Cortex of kidney (tissue), 1 donor: ENCODE measurements at places on chromosomes 1 and 21.

- no peak for DNase-seq
These were observed 38.9 kb upstream of the TARDBP start for GRCh38 chr1:10973552-10973951.

DNA sequence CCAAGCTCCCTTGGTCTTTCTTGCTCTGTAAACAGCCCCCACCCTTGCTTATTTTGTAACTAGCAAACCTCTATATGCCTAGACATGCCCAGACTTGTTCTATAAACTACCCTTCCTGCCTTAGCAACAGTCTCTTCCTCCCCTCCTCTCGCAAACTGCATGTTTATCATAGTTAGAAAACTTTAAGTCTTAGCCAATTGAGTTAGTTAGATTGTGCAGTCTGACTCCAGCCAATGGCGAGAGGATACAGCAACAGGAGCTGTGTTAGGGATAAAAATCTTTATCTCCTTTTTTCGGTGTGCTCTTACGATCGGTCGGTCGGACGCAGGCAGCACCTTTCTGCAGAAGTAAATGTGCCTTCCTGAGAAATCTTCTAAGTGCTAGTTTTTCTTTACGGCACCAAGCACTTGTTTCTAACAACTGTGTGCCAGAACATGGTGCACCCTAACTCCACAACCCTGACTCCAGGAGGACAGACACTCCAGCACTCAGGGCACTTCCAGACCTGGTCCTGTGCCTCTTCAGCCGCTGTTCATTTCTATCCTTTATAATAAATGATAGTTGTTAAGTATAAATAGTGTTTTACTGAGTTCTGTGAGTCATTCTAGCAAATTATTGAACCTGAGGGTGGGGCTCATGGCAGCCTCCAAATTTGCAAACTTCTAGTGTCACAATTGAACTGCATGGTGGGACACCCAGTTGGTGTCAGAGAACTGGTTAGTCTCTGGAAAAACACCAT lies 25.7 kb upstream of the GNG4 start:
- DNase-seq = no peak

- no peak for DNase-seq
These were observed 1168.0 kb downstream of the PLA2G4A start for GRCh38 chr1:187996780-187997179.

DNA sequence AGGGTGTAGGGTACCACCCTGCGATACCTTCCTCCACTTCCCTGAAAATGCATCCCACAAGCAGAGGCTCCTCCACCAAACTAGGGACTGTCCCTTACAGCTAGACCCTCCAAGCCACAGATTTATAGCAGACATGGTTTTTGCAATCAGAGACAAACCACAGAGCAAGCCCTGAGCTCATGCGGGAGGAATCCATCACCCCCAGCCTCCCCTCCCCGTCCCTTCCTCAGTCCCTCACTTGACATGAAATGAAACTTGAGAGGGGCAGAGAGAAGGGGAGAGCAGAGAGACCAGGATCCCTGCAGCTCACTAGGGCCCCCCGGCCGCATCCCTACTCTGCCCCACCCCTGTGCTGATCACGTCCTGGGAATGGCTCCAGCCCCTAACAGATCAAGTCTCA lies 94.9 kb downstream of the MRPL37 start:
- no peak for DNase-seq

GRCh38 chr1:201178718-201179117 lies 11.9 kb upstream of the IGFN1 start:
- no peak for DNase-seq

- no peak for DNase-seq
These were observed 22.7 kb downstream of the PKNOX1 start for GRCh38 chr21:42997053-42997452.

DNA sequence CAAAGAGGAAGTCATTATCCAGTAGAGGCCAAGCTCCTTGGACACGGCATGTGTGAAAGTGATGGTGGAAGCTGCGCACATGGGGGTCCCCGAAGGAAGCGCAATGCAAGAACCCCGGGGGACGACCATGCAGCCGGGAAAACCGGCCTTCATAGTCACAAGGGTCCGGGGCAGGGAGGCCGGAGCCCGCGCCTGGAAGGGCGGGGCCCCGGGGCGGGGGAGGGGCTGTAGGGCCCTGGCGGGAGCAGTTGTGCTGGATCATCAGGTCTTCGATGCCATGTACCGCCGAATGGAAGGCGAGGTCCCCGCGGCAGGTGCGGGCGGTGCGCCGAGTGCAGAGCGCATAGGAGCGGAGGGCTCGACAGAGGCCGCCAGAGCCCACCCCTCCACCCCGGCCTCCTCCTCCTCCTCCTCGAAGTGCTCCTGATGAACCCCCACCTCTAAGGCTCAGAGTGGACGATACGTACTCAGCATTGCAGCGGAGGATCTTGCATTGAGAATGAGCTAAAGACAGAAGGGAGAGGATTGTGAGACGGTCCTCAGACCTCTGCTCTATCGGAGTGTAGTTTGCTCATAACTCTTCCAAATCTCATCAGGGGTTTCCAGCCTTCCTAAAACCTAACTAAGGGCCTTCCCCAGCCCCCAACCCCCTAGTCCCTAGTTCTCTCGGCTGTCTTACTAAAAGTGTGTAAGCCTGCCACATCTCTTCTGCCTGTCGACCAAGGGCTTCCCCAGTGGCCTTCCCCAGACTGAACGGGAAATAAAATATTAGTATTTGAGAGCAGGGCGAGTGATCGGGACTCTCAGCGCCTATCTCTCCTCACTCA lies 2.1 kb downstream of the HJV start:
- no peak for DNase-seq

GRCh38 chr1:164723296-164723798 lies 164.4 kb downstream of the PBX1 start:
- DNase-seq = no peak

DNA sequence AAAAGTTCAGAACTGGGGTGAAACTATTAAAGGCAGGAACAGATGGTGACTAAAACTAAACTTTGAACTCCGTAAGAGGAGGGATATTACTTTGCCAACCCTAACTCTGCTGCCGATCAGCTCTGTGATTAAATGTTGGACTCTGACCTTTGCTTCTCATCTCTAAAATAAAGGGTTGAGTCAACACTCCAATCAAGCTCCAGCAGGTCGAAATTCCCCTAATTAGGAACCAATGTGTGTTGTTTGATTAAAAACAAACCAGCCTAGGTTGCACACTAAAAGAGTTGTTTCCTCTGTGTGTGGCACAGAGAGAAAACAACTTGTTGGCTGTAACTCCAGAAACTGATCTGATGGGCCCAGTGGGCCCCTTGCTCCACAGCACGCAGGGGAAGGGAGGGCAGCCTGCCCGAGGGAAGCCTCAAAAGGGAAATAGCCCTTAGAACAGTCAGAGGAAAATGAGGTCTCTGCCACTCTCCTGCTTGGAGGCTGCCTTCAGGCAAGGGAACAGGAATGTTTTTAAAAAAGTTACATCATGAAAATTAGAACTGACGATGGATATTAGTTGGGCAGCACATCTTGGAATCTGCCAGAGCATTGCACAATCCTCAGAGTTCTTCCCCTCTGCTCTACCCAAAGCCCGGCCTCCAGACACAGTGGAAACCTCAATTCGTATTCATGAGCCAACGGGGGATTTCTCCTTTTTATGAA lies 69.3 kb downstream of the KCTD3 start:
- DNase-seq = no peak

DNA sequence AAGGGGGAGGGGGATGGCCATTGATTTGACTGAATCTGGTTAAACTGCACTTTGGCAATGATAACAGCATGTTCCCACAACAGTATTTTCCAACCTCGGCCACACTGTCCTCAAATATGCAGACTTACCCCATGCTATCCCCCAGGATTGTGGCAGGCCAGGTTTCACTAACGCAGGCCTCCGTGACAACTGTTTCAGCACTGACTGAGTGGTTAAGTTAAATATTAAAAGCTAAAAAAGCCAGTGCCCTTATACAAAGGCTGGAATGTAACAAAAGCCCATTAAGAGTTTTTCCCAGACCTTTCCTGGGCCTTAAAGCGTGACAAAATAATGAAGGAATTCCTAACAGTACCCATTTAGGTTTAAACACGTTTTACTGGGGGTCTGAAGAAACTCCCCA lies 202.9 kb downstream of the USP25 start:
- no peak for DNase-seq

GRCh38 chr1:50481142-50481736 lies 58.0 kb upstream of the DMRTA2 start:
- DNase-seq = no peak

DNA sequence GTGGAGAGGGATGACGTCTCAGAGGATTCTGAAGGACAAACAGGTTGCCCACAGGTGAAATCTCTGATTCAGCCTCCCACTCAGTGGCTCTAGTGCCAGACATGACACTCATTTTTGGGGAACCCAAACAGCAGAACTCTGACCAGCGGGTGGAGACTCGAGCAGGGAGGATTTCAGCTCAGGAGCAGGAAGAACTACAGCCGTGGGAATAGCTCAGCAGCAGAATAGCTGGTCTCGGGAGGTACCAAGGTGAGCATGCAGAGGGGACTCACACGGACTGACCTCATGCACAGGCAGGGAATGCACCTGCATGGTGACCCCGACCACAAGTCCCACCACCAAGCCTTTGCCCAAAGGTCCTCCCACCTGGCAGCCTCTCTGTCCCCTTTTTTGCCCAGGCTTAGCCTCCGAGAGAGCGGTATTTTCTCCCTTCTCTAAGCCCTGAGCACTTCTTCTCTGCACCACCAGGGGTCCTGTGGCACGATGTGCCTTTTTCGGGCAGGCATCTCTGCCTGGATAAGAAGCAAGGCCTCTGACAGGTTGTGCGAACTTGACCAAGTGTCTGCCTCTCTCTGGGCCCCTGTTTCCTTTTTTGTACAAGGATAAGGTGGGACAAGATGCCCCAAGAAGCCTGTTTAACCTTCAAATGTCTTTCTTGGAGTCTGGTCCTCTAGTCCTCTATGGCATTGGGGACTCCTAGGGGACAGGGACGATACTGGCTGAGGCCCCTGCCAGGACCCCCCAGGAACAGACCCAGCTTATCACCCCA lies 8.8 kb upstream of the FGR start:
- DNase-seq = no peak

DNA sequence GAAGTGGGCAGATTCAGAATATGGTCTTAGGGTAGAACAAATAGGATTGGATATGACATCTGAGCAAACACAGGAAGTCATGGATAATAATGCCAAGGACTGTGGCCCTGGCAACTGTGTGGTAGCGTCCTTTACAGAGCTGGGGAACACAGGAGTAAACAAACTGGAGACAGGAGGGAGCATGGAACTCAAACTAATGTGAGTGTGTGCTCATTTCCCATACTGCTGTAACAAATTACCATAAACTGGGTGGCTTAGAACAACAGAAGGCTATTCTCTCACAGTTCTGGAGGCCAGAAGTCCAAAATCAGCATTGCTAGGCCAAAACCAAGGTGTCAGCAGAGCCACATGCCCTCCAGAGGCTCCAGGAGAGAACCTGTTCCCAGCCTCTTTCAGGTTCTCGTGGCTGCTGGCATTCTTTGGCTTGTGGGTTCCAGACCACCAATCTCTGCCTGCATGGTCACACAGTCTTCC lies 106.4 kb downstream of the TGFBR3 start:
- no peak for DNase-seq

GRCh38 chr1:166182281-166182680 lies 15.5 kb upstream of the FAM78B start:
- DNase-seq = no peak

DNA sequence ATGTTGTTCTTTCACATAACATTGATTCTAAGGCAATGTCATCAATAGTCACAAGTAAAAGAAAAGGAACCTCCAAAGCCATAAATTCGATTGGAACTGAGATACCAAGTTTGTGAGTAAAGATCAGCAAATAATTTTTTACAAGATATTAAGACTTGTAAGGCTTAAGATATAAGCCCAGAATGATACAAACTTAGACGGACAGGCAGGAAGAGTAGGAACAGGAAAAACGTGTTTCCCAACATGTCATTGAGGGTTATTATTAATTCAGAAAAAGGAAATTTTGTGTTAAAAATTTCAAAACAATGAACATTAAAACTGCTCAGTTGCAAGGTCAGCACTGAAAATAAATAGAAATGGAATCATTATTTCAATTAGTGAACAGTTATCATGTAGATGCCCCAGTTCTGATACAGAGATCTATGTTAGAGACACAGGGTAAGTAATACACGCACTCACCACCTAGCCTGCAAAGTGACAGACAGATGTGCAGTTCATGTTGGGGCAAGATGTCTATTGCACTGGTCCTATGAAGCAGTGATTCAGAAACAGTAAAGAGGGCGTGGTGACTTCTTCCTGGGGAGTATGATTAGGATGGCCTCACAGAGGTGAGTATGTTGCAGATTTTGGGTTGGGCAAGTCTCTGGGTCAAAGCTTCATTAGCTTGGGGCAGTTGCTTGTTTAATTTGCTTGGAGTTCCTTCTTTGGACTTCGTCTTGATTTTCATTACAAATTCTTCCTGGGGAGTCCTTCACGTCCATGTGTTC lies 284.4 kb downstream of the SETD4 start:
- no peak for DNase-seq

- DNase-seq = no peak
These were observed 150.3 kb downstream of the PEX14 start for GRCh38 chr1:10625076-10625475.

DNA sequence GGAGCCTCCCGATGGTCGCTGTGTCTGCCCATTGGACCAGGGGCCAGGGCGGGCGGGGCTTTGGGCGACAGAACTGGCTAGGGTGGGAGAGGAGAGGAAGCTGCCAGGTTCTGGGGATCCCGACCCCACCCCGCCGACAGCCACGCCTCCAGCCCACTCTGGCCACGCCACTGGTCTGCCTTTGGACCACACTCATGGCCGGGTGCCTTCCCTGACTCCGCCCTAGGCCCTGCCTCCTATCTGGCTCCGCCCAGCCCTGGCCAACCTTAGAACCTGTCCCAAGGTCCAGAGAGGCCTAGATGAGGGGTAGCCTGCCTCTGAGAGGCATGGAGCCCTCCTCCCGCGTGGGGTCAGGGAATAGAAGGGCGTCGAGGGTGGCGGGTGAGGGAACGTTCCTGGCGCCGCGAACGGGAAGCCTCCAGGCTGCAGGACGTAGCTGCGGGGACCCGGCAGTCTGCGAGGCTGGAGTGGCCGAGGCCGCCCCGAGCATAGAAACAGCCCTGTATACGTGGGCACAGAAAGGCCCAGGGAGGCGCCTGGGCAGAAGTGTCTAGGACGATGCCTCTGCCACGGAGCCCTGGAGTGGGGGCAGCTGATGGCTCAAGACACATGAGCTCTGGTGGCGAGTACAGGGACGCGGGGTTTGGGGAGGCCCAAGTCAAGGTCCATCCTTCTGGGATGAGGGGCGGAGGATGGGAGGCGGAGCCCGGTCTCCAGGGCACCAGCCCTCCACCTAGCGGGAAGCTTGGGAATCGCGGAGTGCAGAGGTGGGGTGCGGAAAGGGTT lies 11.5 kb upstream of the COL16A1 start:
- DNase-seq = no peak

DNA sequence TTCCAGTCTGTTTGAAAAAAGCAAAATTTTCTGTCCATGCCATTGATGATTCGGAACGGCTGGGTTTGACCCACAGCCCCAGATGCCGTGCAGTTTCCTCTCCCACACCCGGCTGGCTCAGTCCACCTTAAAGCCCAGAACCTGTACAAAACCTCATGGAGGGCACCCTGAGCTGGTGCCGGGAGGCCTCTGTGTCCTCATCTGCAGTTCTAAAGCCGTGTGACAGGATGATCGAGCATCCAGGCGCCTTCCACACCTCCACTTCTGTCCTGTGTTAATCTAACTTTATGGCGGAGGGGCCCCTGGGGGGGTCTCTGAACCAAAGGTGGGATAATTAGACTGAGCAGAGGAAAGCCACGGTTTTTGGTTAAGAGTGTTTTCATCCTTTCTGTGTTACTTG lies 49.6 kb downstream of the SLC37A1 start:
- no peak for DNase-seq

GRCh38 chr1:143604887-143605286 lies 366.9 kb downstream of the FAM72C start:
- DNase-seq = no peak
